ENCODE measurements at places on chromosomes 7 and 10.

GRCh38 chr7:72924386-72924732 lies 536 bp upstream of the POM121 start:
- DNase-seq, result no peak

DNA sequence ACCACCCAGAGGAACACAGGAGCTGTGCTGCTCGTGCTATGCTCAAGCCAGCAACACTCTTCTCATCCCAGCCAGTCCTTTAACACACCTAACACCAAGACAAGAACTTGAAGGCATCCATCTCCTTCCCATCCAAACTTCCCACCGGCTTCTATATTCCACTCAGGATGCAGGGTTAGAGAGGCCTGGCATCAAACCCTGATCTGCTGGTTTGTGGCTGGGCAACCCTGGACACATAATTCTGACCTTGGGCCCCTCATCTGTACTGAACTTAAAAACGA lies 5.6 kb upstream of the MYO1G start:
- no peak for DNase-seq

DNA sequence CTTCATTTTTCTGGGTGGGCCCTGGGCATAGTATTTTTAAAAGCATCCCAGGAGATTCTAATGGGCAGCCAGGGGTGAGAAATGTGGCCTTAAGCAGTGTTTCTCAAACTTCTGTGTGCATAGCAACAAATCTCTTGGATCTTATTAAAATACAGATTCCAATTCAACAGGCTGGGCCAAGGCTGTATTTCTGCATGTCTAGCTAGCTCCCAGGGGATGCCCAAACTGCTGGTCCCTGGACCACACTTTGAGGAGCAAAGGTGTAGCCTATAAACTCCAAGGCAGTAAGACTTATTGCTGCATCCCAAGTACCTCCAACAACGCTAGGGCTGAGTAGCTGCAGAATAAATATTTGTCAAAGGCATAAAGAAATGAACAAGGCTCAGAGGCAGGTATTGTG lies 292.9 kb upstream of the ZMIZ1 start:
- no peak for DNase-seq

- DNase-seq, result no peak
Measured at GRCh38 chr7:26856176-26856985, 8.0 kb downstream of the SKAP2 start.

GRCh38 chr10:930625-931325 lies 730 bp downstream of the LARP4B start:
- no peak for DNase-seq

- no peak for DNase-seq
Measured at GRCh38 chr7:40808378-40808942, 673.7 kb downstream of the SUGCT start.

DNA sequence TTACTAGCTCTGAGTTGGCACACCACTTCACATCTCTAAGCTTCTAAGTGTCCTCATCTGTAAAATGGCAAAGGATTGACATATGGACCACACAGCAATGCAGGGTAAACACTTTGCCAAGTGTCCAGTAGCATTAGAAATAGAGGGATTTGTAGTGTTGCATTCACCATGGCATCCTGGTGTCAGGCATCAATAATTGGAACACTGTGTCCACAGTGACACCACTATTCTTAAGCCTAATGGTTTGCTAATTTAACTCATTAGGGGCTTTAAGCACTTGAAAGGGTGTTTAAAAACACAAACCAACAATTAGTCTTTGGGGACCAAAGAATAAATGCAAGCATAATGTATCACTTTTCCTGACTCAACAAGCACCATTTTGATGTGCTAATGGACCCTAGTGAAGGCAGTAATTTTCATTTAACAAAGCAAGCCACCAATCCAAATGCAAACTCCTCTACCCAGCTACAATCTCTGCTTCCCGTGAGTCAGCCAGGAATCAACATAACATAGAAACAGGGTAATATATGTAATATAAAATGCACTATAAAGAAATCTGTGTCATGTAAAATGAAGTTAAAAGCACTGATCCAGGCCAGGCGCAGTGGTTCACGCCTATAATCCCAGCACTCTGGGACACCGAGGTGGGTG lies 75.9 kb downstream of the FAM204A start:
- DNase-seq, result no peak

DNA sequence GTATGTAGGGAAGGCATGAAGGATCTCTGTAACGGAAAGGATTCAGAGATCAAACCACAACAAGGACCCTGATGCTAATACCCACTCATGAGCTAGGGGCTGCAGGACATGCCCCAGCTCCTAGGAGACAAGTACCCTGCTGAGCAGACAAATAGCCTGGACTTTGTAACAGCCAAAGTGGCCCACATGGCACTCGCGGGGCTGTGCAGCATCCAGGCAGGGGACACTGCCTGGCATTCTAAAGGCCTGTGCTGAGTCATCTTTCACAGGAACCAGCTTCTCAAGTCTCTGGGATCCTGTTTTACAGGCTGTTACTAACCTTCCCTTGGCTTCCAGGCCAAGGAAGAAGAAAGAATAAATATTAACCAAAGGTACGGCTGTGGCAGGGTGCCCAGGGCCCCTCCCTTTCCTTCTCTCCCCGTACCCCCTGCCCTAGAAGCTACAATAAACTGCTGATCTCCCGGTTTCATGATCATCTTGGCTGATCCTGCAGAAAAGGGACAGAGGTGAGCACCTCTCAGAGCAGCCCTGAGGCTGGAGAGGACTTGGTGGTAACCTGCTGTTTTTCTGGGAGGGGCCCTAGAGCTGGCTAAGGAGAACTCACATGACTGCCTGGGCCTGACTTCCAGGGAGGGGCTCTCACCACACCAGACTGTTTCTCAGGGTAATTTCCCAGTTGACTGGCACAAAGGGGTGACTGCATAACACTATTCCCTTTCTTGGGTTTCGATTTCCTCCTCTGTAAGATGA lies 4.2 kb upstream of the RPEL1 start:
- DNase-seq, result no peak

- DNase-seq, result no peak
Measured at GRCh38 chr10:44394696-44395381, 9.9 kb upstream of the CXCL12 start.

- DNase-seq, result no peak
Measured at GRCh38 chr7:6476596-6477317, 29.0 kb upstream of the DAGLB start.

DNA sequence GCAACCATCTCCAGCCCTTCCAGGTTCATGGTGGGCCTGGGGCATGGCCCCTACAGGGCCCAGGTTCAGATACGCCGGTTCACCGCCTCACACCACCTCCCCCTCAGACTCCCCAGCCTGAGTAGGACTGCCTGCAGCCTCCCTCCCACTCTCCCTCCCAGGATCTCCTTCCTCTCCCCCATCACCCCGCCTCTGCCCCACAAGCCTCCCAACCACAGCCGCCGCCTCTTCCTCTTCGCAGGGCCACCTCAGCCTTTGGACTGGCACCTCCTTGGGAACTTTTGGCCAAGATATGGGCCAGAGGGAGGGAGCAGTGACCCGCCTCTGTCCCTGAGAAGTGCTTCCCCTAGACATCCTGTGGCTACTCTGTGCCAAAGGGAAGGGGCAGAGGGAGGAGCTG lies 9.3 kb downstream of the KCNIP2 start:
- no peak for DNase-seq

GRCh38 chr7:111108000-111108399 lies 17.1 kb downstream of the LRRN3 start:
- no peak for DNase-seq

GRCh38 chr10:62587011-62587410 lies 212.8 kb downstream of the ZNF365 start:
- DNase-seq, result no peak

- no peak for DNase-seq
Measured at GRCh38 chr10:13765641-13766341, 179.0 kb downstream of the PRPF18 start.

DNA sequence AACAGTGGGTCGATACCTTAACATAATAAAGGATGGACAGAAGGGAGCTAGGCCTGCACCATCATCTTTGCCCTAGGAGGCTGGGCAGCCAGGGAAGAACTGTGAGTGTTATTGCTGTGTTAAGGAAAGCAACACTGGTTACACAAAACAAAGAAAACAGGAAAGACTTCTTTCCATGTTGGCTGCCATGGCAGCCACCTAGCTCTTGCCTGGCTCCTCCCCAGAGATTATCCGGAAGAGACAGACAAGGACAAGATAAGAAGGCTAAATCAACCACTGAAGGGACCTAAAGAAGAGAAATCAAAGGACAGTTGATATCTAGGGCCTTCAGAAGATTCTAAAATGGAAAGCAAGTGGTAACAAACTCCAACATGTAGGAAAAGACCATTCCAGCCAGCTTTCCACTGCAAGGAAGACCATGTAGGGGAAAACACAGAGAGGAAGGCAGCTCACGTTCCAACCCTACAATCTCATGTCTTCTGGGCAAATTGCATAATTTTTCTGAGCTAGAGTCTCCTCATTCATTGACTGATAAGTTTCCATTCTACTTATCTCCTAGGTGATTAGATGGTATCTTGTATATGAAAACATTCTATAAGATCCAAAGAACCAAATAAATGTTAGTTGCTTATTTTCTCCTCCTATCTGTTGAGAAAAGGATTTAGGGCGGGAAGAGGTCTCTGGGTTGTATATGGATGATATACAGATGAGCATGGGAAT lies 51.2 kb downstream of the SP8 start:
- DNase-seq, result no peak

DNA sequence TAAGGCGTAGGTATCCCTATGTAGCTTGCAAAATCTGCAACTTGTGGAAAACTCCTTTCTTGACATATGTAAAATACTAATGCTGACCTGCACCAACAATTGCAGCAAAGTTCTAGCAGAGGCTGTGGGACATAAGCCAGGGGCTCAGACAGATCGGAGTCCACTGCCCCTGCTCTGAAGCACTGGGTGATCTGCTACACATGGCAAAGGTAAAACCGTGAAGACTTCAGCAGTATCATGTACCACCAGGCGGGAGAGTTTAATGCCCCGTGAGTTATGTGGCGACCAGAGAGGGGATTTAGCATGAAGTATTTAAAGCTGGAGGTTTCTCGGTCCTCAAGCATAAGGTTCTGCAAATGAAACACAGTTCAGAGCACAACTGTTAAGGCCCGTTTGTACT lies 76.4 kb downstream of the ABCC2 start:
- DNase-seq, result no peak

DNA sequence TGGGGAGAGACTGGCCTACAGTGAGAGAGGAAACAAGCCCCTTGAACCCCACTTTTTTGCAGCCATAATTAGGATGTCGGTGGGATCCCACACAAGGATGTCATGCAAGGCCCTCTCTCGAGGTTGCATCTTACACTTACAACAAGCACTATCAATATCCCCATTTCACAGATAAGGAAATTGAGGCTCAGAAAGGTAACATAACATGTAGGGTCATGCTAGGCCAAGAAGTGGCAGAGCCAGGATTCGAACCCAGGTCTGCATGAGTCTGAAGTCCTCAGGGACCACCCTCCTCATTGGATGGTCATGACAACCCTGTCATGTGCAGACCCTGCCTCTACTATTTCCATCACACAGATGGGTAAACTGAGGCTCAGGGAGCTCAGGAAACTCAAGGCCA lies 123.5 kb downstream of the C10orf105 start:
- no peak for DNase-seq

GRCh38 chr10:116300542-116300941 lies 23.7 kb upstream of the CCDC172 start:
- DNase-seq, result no peak

- no peak for DNase-seq
Measured at GRCh38 chr7:139131601-139132041, 22.1 kb upstream of the ZC3HAV1 start.

DNA sequence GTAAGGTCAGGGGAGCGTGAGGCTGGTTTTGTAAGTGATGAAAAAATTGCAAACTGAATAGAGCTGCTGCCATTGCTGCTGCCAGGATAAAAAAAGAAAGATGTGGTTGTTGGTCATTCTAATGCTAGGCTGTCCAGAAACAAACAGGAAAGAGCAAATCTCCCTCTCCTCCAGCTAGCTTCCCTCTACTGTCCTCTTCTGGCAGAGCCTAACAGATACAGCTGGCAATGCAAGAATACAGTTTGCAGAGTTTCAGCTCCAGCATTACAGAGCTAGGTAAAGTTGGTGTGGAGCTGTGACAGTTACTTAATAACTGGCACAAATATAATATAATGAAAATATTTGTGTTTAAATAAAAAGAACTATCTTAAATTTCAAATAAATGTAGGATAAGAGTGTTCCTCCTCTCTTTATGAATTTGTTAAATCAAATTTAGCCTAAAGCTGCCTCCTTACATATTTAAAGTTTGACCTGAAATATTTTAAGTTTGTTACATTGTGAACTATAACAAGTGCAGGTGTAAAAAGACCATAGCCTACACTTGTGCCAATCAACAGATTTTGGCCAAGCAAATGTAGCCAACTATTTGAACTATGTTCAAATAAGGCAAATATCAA lies 407.7 kb downstream of the SH2D4B start:
- no peak for DNase-seq

DNA sequence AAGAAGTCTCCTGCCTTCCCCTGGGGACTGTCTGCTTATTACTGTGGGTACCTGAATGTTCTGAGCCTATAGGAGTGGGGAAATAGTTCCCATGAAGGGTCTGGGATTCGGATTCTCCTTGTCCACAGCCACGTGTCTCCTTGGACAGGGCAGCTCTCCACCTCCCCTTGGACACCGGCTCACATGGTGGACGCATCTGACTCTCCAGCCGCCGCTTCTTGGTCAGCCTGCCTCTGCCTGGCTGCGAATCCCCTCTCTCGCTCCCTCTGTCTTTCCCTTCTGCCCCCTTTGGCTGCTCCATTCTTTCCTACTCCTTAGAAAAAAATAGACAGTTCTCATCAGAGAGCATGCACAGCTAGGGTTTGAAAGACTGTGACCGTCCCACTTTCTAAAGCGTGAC lies 46.9 kb downstream of the JAKMIP3 start:
- DNase-seq, result no peak

- DNase-seq, result no peak
Measured at GRCh38 chr7:11699666-11700065, 132.3 kb downstream of the THSD7A start.

DNA sequence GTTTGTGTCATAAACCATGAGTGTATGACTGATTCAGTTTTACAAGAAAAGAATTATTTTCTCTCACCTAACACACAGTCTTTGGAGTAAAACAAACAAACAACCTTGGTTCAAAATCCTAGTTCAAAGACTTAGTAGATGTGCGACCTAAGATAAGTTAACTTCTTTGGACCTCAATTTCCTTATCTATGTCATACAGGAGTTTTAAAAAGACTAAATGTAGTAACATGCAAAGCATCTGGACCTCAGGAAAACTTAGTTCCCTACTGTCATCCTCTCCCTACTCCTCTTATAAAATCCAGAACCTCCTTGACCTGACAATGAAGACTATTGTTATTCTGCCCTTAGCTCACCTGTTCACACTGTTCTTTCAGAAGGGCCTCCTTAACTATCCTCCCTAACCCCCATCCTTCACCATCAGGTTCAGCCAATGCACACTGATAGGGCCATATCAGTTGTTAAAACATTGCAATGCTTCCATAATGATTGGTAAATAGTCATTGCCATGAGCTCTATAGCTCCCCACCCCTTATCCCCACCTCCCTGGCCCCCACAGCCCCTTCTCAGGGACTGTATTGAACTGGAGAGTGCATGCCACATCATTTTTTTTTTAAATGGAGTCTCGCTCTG lies 28.8 kb upstream of the CCNJ start:
- no peak for DNase-seq

- DNase-seq, result no peak
Measured at GRCh38 chr7:16267953-16268820, 153.2 kb downstream of the CRPPA start.

GRCh38 chr7:2460188-2460587 lies 16.0 kb downstream of the GRIFIN start:
- DNase-seq, result no peak
